ENCODE measurements at places on chromosomes 11 and 22.

DNA sequence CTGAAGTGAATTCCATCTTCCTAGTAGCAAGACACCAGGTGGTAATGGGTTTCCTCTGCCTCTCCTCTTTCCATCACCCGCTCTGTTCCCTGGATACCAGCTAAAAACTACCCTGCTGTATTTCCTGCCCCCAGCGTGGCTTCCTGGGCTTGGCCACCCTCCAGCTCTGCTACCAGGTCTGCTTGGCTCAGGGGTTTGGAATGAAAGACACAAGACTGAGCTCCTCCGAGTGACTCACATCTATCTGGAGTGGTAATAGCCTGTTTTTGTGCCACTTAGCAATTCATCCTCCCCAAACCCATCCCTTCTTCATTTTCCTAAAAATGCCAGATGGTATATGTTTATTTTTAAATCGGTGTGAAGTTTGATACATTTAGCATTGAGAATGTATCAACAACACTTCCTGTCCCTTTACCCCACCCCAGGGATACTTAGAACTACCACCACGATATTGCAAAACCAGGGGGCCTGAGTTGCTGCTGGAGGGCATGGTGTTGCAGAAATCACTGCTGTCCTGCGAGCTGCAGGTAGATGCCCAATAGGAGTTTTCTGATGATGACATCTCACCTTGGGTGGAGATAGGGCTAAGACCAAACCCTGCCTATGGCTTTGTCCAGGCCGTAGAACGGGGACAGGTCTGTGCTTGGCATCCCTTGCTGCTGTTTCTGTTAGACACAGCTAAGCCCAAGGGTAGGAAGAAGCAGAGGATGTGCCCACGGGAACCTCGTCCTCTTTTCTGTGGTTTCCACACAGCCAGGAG is 7.5 kb upstream of the MICAL3 start:
- no peak for DNase-seq

DNA sequence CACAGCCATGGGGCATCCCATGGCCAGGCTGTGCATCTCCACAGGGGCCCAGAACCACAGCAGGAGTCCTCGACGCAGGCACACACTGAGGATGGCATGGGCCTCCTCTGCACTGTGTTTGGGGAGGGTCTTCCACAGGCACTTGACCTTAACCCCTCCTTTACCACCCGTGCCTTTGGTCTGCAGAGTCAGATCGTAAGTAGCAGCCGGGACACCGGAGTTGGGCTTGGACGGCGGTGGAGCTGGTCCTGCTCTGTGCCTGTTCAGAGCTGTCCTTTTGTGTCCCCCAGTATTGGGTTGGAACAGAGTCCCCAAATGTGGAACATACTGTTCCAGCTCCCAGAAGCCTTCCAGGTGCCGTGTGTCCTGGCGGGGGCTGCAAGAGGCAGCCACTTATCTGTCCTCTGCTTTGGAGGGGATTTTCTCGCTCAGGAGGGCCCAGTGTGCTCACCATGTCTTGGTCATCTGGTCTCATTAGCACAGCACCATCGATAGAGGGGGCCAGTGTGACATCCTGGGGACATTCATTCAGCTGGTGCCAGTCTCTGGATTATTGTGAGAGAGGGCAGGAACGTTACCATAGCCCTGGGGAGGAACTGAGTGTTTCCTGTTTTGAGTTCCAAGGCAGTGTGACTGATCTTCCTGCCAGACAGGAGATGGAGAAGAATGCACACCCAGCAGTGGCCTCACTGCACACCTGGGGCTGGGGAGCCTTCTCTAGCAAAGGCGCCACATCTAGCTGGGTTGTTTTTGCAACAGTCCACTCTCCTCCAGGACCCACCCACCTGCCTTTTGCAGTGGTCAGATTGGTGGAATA is 12.4 kb downstream of the CRELD2 start:
- DNase-seq, result peak; percentile 61

DNA sequence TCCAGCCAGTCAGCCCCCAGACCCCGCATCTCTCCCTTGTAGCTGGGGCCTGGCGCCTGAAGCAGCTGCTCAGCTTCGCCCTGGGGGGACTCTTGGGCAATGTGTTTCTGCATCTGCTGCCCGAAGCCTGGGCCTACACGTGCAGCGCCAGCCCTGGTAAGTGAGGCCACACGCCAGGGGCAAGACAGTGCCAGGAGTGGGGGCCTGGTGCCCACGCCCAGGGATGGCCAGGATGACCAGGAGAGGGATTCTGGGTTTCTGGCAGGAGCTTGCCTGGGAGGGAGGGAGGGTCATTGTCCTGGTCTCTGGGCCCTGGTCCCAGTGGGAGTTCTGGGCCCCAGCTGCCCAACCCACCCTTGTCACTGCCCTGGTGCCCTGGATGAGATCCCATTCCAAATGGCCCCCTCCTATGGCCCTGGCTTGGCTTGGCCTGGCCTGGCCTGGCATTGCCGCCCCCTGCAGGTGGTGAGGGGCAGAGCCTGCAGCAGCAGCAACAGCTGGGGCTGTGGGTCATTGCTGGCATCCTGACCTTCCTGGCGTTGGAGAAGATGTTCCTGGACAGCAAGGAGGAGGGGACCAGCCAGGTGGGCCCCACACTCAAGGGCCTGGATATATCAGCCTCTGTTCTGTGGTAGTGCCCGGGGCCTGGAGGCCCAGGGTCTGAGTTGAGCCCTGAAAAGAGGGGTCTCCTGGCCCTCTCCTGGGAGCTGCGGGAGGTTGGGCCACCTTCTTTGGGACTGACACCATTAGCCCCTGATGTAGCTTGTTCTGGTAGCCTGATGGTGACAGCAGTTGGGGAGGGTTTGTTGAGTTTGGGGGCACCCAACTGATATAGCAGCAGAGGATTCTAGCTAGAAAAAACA is 3.7 kb downstream of the SLC39A13 start:
- peak; percentile 22 for DNase-seq

DNA sequence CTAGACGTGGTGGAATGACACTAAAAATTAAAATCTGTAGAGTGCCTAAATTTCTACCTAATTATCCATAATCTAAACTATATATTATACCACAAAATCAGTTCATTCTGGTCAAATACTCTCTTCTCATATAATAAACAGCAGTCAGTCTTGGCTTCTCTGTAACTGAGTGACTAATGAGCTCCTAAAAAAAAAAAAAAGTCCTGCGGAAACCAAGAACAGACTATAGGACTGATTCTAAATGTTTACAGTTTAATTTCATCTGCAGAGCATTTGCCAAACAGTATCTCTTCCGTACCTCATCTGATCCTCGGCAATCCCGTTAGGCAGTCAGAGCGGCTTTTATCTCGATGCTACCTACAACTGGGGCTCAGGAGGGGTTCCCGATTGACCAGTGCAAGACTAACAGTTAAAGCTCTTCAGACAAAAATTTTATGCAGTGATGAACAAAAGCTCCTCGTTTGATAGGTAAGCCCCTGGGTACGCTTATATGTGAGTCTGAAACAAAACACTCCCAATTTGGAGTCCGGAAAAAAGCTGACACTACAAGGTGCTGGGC is 686 bp downstream of the KIF18A start:
- DNase-seq, result peak; percentile 49

- no peak for DNase-seq
Measured at GRCh38 chr22:43537019-43537585, 125.3 kb downstream of the MPPED1 start.

- DNase-seq, result no peak
Measured at GRCh38 chr11:131658414-131658813, 288.0 kb downstream of the NTM start.

DNA sequence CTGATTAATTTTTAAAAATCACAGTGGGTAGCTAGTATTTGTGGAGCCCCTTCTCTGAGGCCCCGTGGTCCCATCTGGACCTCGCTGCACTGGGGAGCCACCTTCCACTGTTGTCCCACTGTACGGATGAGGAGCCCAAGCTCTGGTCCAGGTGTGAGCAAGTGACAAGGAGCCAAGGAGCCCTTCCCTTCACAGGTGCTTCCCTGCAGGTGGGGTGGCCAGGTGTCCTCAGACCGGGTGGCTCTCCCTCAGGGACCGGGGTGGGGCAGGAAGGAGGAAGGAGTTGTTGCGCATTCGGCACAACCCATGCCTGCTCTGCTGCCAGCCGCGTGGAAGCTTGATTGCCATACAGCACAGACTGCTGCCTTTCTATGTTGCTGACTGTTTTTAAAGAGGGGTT is 10.4 kb upstream of the SEPTIN5 start:
- DNase-seq, result no peak

DNA sequence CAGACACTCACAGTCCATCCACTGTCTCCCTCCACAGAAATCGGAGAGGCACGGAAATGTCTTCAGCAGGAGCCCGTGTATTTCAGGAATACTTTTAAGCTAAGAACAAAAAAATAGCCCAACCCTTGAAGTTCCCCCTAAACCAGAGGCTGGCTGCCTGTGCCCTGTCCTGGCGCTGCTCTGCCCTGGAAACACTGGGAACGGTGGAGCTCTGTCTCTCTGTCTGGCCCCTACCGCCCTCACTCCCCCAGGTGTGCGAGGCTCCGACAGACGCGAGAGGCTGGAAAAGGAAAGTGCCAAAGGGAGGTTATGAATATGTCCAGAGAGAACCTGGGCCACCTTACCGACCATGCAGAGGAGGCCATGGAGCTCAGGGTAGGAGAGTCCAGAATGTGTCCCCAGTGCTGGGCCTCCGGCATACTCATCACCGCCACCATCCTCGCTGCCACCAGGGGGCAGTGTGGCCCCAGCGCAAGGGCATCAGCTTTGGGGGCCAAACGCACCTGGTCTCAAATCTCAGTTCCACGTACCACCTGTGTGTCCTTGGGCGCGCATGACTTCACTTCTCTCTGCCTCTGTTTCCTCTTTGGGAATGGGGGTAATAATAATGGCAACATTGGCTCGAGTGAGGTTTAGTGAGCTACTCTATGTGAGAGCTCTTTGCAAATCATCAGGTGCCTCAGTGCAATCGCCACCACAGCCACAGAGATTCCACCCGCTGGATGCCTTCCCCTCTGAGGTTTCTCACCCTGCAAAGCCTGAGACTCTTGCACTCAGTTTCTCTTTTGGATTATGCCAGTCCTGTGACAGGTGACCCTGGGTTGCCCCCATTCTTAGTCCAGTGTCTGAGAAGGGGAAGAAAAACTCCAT is 10.4 kb upstream of the SLCO2B1 start:
- DNase-seq, result peak; percentile 35

DNA sequence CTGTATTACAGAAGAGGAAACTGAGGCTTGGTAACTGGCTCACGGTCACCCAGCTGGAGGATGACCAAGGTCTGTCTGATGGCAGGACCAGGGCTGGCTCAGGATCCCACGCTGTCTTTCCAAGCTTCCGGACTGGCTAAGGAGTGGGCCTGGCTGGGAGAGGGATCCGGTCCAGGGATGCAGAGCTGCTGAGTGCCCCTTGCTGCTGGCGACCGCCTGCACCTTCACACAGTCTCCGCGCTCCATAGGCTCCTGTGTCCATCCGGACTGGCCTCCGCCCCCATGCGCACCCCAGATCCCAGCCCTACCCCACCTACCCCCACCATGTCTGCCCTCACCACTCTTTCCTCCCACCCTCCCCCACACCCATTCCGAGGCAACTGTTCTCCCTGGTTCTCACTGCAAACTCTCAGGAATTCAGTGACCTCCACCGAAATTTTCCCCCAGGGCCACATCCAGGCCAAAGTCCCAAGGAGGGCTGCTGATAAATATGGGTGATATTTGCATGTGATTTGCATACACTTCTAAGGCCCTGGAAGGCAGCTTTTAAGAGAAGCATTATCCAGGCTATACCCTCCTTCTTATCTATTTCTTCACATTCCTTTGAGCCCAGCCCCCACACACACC is 48.5 kb upstream of the SLC35C1 start:
- DNase-seq, result peak; percentile 77

DNA sequence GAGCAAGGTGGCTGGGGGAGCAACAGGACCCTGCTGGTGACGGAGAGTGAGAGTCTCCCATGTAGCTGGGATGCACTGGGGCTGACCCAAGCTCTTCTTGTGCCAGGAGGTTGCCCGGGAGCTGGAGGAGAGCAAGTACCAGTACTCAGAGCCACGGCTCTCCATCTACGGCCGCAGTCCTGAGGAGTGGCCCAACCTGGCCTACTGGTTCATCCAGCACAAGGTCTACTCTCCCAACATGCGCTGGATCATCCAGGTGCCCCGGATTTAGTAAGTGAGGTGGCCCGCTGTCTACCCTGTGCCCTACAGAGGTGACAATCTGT is 40.4 kb downstream of the AMPD3 start:
- DNase-seq, result no peak

- no peak for DNase-seq
Measured at GRCh38 chr22:36323855-36324331, 63.9 kb downstream of the MYH9 start.
